ENCODE measurements at places on chromosomes 4 and X.

DNA sequence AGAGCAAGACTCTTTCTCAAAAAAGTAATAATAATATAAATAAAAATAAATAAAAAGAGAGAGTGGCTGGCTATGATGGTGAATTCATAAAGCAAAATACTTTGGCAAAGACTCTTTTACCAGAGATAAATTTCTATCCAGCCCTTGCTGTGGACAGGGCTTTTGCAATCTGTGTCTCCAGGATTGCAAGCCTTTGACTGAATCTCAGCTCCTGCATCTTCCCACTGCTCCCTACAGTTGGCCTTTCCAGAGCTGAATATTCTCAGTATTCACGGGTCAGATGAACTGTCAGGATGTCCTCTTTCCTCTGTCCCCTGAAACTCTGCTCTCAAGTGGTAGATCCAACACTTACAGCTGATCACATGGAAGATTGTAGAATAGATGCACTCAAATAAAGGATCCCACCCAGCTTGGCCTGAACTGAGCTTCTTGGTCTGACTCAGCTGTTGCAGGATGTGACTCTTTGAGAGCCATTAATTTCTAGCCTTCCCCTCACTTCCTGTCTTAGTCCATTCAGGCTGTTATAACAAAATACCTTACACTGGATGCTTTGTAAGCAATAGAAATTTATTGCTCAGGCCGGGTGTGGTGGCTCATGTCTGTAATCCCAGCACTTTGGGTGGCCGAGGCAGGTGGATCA lies 123.4 kb upstream of the GUCY1A1 start:
- DNase-seq: no peak

DNA sequence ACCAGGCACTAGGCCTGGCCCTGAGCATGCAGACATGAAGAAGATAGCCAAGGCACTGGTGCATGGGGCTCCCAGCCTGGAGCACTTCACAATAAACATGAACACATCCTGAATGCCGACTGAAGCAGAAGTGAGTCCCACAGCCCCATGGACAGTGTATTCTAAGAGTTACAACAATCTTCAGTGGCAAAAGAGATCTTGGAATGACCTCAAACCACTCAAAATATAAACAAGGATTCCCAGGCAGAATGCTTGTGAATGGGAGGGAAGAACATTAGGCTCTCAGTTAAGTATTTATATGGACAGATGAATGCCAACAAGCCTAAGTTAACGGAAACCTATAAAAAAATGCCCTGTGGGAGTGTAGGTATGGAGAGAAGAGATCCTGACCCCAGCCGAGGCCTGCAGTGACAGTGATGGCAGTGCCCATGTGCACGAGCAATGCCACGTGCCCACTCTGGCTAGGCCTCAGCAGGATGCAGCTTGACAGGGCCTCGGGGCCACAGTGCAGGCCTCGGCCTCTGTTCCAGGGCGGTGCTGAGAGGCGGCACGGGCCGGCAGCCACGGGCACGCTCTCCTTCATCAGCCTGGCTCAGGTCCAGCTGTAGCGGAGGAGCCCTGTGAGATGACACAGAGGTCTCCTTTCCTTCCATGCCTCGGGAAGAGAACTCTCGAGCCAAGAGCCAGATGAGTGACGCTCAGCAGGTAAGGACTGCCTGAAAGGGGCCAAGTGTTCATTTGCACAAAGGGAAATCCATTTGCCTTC lies 49.2 kb downstream of the IRF2 start:
- no peak for DNase-seq

- no peak for DNase-seq
Observed at GRCh38 chr4:175779081-175779620, 32.9 kb downstream of the GPM6A start.

DNA sequence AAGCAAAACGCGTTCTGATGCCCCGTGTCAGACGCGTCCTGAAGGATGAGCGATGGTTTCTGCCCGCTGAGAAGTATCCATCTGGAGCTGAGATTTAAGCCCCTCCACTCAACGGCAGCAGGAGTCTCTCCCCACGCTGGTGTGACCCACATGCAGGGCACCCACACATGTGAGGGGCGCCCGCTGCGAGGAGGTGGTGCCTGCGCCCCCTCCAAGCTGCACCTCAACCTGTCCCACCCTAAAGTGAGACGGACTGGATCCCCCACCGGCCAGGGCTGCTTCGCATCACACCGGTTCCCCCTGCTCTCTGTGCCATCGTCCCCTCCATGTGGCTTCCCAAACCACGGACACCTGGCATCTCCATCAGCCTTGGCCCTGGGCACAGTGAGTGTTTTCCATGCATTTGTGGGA lies 4.5 kb upstream of the PDE6B start:
- DNase-seq: no peak

GRCh38 chrX:24018809-24019208 lies 8.2 kb downstream of the KLHL15 start:
- no peak for DNase-seq

DNA sequence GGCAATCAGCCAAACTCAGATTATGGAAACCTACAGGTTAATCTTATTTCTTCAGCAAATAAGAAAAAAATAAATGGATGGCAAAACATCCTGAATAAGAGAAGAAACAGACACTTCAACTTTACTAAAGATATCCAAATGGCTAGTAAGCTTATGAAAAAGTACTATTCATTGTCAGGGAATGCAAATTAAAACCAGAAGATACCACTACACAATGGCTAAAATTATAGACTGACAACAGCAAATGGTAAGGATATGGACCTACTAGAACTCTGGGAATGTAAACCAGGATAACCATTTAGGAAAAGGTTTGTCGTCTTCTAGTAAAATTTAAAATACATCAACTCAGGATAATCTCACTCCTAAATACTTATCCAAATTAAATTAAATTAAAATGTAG lies 24.3 kb downstream of the GRSF1 start:
- no peak for DNase-seq

- no peak for DNase-seq
Observed at GRCh38 chrX:115630204-115630603, 69.2 kb downstream of the PLS3 start.

- no peak for DNase-seq
Observed at GRCh38 chr4:57553728-57554127, 443.5 kb upstream of the IGFBP7 start.

- no peak for DNase-seq
Observed at GRCh38 chr4:56531823-56532222, 26.2 kb downstream of the ARL9 start.

DNA sequence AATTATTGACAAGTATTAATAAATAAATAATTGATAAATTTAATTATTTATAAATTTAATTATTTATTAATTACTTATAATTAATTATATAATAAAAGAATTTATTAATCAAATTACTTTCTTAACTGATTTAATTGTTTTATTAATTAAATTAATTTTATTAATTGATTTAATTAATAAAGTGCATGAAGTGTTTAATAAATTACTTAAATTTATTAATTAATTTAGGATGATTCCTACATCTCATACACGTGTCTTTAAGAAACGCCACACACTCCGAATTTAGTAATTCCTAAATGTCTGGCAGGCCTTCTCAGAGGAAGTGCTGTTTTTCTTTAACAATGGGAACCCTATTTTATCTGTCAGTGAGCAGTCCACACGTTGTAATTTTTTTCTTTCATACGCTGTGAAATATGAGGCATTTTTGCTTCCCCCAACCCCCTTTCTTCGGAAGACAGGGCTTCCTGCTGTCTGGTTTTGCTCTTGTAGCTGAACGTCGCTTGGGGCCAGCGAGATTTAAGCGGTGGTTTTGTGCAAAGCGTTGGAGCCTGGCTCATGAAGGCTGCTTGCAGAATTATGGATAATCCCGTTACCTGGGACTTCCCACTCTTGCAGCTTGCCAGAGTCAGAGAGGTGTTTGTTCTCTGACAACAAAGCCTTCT lies 46.8 kb downstream of the CRLF2 start:
- DNase-seq: no peak

- DNase-seq: no peak
Observed at GRCh38 chr4:147463065-147463464, 17.8 kb upstream of the EDNRA start.

- no peak for DNase-seq
Observed at GRCh38 chr4:153440475-153440874, 25.7 kb upstream of the TMEM131L start.

DNA sequence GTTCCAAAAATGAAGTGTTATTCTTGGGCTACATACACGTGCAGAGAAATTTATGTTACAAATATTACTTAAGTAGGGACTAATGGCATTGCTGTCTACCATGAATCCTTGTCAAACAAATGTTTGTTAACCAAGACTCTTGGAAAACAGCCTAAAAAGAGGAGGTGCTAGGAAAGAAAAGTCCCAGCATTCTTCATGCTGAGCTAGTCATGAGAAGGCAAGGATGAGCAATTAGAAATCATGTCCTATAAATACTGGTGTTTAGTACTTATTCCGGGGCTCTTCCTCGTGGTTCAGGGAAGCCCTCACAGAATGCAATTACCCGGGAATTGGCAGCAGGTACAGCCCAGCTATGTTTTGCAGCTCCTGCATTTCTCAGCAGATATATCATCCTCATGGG lies 378.1 kb upstream of the FTHL17 start:
- DNase-seq: no peak

- no peak for DNase-seq
Observed at GRCh38 chrX:33307911-33308354, 96.6 kb upstream of the DMD start.

- DNase-seq: no peak
Observed at GRCh38 chrX:102835504-102836146, 101.4 kb upstream of the RAB40AL start.

DNA sequence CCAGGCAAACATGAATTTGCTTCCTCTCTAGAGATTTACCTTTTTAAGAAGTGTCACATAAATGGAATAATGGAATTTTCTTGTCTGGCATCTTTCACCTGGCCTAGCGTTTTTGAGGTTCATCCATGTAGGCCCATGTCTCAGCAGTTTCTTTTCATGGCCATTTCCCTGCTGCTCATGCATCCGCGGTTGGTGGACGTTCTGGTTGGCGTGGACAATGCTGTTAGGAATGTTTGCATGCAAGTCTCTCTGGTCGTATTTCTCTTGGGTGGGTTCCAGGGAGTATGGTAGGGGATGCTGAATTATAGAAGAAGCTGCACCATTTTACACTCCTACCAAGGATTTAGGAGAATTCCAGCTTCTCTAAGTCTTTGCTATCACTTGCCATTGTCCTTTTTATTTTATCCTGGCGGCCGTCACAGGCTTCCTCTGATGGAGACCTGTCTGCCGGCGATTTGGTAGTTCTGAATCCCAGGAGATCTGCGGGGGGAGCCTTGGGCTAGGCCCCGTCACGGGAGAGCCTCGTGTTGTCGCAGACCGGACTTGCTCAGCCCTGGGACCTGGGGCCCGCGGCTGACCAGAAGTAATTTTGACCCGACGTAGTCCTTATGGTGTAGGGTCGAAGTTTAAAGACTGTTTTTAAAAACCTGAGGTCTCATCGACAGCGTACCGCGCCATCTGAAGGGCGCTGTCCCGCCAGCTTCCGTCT lies 56.9 kb upstream of the TADA2B start:
- no peak for DNase-seq

DNA sequence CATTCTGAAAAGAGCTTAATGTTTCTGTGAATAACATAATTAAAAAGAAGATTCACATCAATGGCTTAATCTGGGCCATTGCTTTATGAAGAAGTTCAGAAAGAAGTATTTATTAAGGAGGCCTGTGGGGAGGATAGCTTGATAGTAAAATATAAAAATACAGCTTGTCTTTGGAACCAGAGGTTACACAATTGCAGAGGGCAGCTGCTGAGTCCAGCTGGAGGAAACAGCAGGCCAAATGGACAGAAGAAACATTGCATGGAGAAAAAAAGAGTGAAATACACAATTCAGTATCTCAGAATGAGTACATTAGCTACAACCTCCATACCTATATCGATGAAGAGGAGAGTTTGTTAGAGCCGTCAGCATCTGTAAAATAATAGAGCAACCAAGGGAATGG lies 148.0 kb upstream of the NPY2R start:
- no peak for DNase-seq

DNA sequence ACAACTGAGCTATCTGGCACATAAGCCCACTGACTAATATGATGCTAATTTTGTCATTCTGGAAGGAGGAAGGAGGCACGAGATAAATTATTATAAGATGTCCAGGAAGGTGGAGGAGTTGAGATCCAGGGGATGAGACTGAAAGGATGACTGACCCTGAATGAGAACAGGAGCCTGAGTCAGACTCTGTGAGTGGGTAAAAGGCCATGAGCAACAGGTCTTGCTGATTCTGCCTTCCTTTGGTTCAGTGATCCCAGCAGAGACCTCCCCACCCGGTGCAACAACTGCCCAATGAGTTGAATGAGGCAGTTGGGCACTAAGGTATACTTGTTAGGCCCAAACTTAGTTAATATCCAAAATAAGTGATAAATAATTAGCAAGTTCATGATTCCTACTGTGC lies 238.1 kb upstream of the GPC4 start:
- no peak for DNase-seq

GRCh38 chr4:139403462-139403861 lies 50.5 kb upstream of the RAB33B start:
- DNase-seq: no peak

GRCh38 chrX:131746491-131746968 lies 202.7 kb downstream of the OR13H1 start:
- DNase-seq: no peak

DNA sequence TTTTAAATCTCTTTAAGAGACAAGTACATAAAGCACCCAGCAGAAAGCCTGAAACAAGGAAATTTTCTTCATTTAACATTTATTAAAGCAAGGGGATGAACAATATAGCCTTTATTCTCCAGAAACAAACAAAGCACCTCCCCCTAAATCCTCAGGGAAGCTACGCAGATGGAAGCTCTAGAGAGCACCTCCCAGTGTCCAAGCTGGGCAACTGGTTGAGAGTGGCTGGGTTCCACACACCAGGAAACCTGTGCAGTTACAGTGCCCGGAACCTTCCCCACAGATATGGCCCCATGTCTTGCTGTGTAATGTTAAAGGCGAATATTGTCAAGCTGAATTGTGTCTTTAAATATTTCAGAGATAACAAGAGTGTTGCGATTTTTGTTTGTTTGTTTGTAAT lies 8.9 kb upstream of the TRIML1 start:
- no peak for DNase-seq

DNA sequence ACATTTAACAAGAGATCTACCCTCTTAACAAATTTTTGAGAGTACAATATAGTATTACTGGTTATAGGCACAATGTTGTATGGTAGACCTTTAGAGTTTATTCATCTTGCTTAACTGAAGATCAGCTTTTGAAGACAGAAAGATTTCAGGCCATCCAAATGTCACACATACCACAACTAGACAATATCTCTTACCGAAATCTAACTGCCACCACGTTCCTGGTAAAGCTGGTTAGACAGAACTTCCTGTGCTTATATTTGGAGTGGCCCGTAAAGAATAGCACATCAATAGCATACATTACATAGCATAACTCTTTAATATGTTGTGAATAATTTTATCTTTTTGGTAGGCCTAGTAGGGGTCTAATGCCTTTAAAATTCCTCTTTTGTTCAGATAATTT lies 29.8 kb upstream of the ARHGEF6 start:
- DNase-seq: no peak

DNA sequence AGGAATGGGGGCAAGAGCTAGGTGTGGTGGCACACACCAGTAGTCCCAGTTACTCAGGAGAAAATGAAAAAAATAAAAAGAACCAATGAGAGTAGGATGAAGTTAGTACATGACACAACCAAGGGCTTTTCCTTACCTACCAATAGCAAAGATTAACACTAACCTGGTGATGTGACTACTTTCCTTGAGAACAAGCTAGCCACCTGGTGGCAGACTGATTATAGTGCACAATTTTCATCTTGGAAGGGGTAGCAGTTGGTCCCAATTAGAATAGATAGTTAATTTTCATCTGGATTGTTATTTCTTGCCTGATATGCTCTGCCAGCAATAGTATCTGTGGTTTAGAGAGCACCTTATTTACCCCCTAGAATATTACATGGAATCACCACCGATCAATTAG lies 1216.8 kb upstream of the PABPC4L start:
- no peak for DNase-seq

All from activated T-helper 1 cell treated with anti-CD3 and anti-CD28 coated beads, Interleukin-2, amount 50 U/mL, for 16 hours (primary cell).